Activated T-helper 9 cell treated with anti-CD3 and anti-CD28 coated beads, Interleukin-2, amount 50 U/mL, for 16 hours (primary cell): ENCODE measurements at places on chromosomes 5 and 9.

DNA sequence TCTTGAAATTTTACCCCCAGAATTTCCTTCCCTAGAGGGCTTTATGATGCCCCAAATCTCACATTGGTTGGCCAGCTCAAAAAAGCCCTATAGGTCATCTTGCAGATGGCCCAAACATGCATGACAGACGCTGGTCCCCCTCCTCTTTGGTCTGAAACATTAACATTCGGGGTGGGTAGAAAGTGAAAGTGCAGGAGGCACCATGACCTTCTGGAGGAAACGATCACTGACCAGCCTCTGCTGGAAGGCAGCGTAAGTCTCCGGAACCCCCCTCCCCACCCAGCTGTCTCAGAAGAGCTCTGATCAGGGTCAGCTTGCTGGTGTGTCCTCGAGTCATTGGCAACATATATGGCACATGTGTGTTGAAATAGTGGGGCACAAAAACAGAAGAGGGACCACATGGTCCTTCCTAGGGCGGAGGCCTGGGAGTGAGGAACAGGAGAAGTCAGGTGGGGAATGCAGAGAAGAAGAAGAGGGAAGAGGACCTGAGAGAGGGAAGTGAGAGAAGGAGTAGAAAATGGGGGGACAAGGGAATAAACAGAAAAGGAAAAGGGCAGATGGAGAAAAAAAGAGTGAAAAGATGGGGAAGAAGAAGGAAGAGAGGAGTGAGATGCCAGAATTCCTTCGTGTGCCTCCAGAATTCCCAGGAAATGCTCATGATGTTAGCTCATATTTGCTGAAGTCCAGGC, 46.2 kb downstream of the IL31RA start:
- no peak for DNase-seq

- DNase-seq = no peak
Measured at GRCh38 chr5:176810687-176811501, 535 bp downstream of the UNC5A start.

- DNase-seq = no peak
Measured at GRCh38 chr5:140371356-140372151, 11.6 kb downstream of the SLC4A9 start.

- no peak for DNase-seq
Measured at GRCh38 chr5:118520771-118521415, 467.5 kb downstream of the DTWD2 start.

GRCh38 chr5:161333194-161333880, 213.2 kb downstream of the GABRB2 start:
- DNase-seq = no peak

DNA sequence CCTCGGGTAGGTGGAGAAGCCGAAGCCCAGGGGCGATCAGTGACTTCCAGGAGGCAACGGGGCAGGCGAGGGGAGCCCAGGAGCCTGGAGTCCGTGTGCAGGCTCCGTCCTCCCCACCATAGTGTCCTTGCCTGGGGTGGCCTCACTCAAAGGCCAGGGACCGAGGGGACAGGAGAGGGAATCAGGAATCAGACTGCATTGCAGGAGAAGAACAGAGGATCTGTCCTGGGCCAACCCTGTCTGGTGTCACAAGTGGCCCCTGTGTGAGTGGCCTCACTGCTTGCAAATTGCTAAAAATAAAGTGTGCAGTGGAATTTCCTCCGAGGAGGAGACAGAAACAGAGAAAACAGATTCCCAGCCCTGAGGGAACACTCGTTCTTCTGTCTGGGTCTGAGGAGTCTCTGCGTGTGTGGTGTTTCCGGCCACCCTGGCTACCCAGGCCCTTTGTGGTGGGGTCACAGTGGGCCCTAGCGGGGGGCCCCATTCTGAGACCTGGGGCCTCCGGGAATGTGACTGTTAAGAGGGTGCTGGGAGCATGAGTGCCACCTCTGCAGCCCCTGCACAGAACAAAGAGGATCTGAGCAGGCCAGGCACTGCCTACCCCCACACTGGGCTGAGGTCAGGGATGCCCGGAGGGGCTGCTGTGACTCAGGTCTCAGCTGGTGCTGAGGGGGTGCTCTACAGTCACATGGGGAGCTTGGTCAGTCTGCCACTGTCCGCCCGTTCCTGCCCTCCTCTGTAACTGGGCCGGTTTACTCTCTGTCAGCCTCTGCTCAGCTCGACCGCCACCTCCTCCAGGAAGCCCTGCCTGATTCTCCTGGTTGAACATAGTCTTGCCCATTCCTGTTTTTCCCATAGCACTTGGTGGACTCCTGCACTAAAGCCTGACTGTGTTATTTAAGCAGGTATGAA, 7.4 kb downstream of the TRAF1 start:
- no peak for DNase-seq

- no peak for DNase-seq
Measured at GRCh38 chr5:124746916-124747790, 714 bp upstream of the ZNF608 start.

DNA sequence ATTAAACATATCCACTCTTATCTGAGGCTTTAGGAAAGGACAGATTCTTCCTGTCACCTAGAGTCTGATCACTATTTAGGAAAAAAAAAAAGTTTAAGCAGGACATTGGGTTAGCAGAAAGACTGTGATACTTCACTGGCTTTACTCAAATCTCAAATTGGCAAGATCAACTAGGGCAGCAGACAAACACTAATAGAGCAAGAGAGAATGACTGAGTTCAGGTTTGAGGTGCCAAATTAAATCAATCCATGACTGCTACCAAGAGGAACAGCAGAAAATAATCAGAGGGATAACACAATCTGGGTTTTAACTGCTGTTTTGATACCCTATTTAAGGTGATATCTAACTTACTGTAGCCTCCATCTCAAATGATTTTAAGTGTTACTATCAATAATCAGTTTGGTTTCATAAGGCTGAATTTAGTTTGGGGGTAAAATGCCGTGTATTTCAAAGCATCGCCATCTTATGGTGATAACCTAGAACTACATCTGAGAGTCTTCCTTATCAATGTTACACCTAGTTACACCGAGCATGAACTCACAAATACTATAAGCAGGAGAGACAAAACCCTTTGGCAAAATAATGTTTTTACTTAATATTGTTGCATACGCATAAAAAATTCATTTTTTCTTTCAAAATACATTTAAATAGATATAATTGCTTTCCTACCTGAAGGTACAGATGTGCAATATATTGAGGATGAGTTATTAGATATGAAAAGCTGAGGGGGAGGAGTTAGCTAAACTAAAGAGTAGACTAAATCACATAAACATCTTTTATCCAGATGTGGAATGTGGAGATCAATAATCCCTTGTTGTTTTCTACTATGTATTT, 286.4 kb upstream of the CDH12 start:
- DNase-seq = no peak

- no peak for DNase-seq
Measured at GRCh38 chr9:75360252-75360651, 271.9 kb downstream of the OSTF1 start.

DNA sequence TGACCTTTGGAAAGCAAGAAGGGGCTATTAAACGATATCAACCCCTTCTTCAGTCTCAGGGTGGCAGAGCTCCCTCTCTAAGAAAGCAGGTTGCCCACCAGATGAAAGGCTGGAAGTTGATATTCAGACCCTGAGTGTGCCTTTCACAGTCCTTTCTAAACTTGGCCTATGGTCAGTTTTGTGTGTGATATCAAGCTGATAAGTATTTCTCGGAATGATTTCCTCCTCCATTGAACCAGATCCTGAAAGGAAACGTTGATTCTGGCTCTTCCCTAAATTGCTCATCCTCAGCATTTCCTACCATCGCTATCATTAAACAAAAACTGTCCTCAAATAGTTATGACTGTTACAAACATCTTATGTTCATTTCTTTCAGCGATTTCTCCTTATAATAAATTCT, 130.4 kb downstream of the CEMIP2 start:
- DNase-seq = no peak

DNA sequence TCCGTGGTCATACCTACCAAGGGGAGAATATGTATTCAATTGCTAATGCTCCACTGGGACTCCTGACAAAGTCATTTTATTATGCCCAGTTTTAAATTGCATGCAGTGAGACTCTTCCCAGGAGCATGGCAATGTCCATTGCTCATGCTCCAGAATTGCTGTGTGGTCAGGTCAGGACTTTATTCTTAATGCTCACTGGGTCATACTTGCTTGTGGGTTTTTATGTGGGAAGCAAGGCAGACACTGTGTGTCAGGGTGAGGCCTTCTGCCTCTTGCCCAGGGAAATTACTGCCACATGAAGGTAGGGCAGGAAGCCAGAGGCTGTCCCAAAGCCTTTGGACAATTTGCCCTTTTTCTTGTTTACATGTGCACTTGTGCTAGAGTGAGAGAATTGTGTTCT, 164.6 kb upstream of the MEF2C start:
- DNase-seq = no peak

DNA sequence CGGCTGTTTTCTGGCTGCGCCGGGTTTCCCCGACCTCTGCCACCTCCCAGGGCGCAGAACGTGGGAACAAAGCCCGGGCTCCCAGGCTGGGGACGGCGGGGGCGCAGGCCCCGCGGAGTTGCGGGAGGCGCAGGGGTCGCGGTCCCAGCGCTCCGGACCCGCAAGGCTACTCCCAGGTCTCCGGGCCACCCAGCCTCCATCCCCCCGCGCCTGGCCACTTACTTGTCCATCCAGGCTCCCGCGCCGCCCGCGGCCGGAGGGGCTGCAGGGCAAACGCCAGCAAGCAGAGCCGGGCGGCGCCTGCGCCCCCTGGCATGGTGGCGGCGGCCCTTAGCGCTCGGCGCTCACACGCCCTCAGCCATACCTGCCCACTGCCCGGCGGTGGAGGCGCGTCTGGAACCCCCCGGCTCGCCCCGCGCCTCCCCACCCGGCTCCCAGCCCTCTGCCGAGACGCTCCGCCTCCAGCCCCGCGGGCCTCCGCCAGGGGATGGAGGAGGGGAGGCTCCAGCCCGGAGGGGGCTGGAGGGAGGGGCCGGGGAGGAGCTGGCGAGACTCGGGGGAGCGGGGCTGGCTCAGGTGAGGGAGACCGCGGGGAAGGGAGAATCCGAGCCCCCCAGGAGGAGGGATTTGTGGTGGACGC, at the start of gene ADAM19:
TSS of gene ADAM19 (minus strand) at position 395 of the 640 bp plus-strand sequence. CDS start at position 316, 79 bp downstream.
- DNase-seq = peak; percentile 43

DNA sequence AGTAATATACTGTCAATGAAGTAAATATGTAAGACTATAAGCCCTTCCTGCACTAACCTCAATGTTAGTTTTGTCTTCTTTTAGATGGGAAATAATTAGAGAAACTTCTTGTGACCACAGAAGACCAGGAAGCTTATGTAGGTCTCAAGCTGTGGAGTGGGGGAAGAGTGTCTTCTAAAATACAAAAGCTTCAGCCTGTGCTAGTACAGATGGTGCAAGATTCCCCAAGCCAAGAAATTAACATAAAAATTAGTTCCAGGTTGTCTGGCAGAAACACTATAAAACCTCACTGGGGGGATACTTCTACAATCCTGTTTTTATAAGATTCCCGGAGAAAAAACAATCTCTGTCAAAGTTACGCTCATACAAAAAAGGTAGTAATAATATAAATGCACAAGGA, 103.6 kb downstream of the FNBP1 start:
- DNase-seq = no peak

DNA sequence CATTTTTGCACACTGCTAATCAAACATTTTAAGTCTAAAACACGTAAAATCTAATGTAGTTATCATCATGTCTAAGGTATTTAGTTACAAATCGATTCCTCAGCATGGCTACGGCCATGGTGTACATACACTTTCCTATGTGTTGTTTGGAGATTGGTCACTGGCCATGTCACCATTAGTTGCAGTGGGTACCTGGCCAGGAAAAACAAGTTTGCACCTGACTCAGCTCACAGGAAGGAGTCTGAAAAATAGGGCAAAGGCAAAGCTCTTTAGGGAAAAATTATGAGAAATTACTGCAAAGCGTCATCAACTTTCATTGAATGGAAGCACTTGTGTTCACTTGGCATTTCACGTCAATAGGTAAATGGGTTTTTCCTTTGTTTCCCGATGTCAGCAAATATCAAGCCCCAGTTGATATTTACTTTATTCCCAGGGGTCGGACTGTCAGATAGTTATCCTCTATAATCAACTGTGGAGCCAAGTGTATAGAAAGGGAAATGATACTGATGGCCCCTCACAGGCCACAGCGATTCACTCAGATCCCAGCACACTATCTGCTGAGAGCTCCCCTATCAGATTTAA, 626.0 kb upstream of the ADAMTS16 start:
- DNase-seq = no peak

DNA sequence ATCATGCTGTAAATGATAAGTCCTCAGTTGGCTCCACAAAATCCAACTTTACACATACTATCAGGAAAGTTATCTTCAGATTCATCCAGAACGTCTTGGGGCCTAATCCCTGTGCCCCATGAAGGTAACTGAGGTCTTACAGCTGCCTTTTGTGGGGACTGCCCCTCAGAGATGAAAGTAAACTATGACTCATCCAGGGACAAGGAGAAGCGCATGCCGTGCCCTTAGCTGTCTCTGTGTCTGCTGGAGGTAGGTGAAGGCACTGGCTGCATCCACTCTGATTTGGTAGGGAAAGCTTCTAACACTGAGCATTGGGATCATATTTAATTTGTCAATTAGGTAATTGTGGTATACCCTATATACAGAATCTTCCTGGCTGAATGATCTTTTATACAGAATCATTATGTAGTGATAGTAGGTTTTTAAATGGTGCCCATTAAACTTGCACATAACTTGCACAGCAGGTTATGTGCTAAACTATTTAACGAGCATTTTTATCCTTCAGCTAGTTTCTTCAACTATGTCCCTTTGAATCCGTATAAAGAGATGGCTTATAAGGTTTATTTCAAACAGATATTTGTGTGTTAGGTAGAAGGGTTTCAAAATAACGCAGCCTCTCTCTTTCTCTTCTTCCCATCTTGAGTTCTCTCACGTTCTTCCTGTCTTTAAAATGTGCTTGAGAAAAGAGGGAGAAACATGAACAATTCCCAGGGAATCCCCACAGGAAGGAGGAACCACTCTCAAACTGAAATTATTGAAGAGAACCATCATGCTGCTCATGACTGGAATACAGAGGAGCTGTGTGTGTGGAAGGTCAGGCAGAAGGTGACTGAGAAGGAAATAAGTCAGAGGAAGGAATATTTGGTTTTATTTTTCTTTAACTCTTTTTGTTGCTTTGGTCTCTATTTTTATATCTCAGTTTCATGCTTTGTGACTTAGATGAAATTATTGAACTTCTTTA, 250.9 kb downstream of the CD180 start:
- DNase-seq = no peak

GRCh38 chr5:142911170-142911569, 141.0 kb downstream of the ARHGAP26 start:
- DNase-seq = no peak

GRCh38 chr9:137221506-137222111, 431 bp downstream of the RNF208 start:
- DNase-seq = no peak

DNA sequence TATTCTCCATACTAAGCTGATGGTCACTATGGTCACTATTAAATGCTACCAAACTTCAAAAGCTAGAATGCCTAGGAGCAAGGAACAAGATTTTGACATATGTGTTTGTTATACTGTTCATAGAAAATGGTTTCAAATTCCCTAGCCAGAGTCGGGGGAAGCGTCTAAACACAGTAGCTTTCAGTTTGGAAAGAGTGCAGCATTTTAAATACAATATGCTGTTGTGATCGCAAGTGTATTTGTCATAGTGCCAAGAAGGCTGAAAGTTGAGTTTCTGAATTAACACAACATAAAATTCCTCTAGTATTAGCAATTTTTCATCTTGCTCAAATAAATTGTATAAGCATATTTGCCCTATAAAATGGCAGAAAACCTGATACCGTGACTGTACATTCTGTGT, 280.4 kb downstream of the ZNF608 start:
- no peak for DNase-seq

- no peak for DNase-seq
Measured at GRCh38 chr9:132753593-132753880, 83.3 kb downstream of the GTF3C4 start.
